ACHN (cell line): ENCODE measurements at places on chromosomes 11 and 22.

- DNase-seq = no peak
Observed at GRCh38 chr11:8095371-8095770, 14.4 kb downstream of the TUB start.

DNA sequence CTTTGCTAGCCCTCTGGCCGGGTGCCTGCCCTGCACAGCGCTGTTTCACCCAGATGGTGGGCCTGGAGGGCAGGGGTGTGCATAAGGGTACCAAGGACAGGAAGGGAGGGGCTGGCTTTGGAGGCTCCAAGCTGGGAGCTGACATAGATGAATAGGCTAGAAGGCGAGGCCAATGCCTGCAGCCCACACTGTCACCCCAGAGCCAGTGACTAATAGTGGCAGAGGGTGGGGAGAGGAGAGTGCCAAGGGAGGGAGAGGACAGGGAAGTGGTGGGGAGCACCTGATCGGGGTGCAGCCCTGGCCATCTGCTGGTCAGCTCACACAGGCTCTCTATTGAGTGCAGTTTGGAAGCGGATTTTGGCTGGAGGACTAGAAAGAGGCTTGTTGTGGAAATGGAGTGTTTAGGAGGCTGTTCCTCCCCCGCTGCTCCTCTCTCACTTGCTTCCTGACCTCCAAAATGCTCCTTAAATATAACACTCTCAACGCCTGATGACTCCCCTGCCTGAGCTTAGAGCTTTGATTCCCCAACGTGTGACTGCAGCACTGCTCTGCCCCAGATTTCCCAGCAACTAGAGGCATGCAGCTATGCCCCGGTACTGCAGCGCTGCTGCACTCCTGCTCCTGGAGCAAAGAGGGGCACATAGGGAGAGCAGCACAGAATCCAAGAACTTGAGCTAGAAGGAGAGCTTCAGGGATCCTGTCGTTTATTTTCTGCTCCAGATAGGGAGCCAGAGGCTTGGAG lies 89.2 kb downstream of the GRAMD1B start:
- DNase-seq = no peak

DNA sequence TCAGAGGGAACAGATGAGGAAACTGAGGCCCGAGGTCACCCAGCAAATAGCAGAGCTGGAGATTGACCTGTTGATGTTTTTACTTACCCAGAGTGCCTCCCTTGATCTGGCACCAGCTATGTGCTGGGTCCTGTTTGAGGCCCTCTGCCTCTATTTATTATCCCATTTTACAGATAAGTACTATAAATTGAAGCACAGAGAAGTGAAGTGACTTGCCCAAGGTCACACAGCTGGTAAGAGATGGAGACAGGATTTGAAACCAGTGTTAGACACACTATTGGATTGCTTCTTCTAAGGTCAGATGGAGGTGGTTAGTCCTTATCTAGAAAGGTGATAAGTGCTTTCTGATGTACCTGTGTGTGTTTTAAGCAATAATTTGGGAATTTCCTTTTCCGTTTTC lies 13.5 kb downstream of the SGSM1 start:
- DNase-seq = no peak

- no peak for DNase-seq
Observed at GRCh38 chr22:40056559-40056958, 61.8 kb downstream of the FAM83F start.

GRCh38 chr11:124640666-124641065 lies 18.0 kb downstream of the TBRG1 start:
- DNase-seq = no peak

DNA sequence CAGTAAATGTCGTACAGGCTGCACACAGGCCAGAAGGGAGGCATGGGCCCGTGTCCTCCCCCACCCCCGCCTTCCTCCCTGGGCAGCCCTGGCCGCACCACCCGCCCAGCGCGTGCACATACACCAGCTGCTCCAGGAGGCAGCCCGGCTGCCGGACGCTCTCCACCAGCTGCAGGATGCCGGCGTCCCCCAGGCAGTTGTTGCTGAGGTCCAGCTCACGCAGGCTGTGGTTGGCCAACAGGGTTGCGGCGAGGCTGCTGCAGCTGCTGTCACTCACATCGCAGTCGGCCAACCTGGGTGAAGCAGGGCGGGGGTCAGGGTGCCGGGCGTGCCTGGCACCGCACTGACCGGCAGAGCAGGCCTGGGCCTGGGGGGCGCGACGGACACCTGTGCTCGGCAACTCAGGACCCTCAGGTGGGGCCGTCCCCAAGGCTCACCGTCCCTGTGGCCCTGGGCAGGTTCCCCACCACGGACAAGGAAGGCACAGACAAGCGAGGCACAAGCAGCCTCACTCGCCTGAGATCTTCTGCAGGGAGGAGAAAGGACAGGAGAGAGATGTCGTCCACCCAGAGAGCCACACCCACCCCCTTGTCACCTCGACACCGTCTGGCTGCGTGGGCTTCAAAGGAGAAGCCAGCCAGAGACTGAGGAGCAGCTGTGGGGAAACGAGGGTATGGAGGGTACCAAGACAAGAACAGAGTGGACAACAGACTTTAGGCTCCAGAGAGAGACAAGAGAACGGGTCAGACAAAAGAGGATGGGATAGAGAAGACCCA lies 12.1 kb downstream of the RNH1 start:
- DNase-seq = no peak

DNA sequence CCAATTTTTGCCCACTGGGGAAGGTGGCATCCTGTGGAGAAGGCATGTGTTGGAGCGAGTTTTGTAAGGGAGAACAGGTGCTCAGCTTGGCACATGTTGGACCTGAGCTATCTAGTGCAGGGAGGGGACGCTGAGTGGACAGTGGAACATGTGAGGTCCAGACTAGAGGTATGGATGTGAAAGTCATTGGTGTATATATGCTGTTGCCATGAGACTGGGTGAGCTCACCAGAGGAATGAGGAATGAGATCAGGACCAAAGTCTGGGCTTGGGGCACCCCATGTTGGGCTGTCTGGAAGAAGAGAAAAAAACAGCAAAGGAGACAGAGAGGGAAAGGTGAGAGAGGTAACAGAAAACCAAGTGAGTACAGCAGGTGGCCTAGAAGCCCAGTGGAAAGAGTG lies 12.3 kb upstream of the SYT7 start:
- DNase-seq = no peak

- no peak for DNase-seq
Observed at GRCh38 chr11:128201801-128202200, 385.6 kb downstream of the ETS1 start.
